NCI-H82 (cell line): ENCODE measurements at places on chromosomes 7 and 10.

- DNase-seq: no peak
Measured at GRCh38 chr7:153413540-153414287, 638.5 kb upstream of the DPP6 start.

- no peak for DNase-seq
Measured at GRCh38 chr7:4725014-4725849, 43.1 kb downstream of the FOXK1 start.

DNA sequence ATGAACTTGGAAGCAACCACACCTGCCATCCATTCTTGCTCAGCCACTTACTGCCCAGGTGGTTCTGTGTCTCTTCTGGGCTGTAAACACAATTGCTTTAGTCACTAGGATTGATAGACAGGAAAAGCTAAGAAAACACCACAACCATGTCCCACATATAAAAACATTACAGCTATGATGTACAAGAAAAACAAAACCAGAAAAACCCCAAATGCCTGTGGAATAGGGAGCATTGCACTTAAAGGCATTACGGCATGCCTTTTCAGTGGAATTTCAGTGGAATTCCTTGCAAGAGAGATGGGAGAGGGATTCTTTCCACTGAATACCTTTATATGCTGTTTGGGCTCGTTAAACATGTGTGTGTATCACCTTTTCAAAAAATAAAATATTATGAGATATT, 44.2 kb upstream of the GPR26 start:
- DNase-seq: no peak

- no peak for DNase-seq
Measured at GRCh38 chr10:88840104-88840503, 11.5 kb downstream of the ANKRD22 start.

- no peak for DNase-seq
Measured at GRCh38 chr7:10083766-10084165, 889.9 kb upstream of the PHF14 start.

DNA sequence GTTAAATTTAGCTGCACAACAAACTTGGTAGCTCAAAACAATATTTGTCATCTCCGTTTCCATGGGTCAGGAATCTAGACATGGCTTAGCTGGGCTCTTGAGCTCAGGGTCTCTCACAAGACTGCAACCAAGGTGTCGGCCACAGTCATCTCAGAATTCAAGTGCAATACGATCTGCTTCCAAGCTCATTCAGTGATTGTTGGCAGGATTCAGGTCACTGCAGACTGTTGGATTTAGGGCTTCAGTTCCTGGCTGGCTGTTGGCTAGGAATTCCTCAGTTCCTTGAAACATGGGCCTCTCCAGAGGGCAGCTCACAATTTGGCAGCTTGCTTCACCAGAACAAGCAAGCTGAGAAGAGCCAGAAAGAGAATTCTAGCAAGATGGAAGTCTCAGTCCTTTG, 17.5 kb upstream of the CHST3 start:
- DNase-seq: no peak

- no peak for DNase-seq
Measured at GRCh38 chr10:20247891-20248708, 431.9 kb downstream of the PLXDC2 start.

- no peak for DNase-seq
Measured at GRCh38 chr10:52284416-52285013, 29.6 kb upstream of the DKK1 start.

GRCh38 chr7:19610194-19610943, 98.5 kb downstream of the POLR1F start:
- DNase-seq: no peak

- no peak for DNase-seq
Measured at GRCh38 chr10:352476-353235, 217.4 kb downstream of the ZMYND11 start.

GRCh38 chr10:118173296-118173695, 126.6 kb upstream of the RAB11FIP2 start:
- DNase-seq: no peak

DNA sequence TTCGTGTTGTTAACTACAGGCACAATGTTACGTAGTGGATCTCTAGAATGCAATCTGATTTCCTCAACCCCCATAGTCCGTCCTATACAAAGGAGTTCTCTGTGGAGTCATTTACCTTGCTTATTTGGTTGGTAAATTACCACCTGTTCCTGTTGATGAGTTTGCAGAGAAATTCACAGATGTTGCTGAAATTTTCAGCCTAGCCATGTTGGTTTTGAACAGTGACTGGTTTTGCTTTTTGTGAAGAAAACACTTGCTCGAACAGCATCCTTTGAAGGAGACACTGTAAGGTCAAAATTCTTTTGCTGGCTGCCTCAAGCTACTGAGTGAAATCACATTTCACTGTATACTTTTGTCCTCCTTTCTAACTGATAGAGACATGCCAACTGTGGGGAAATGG, 15.4 kb upstream of the PRKCQ start:
- no peak for DNase-seq
